ENCODE measurements at places on chromosomes 6 and 20.

DNA sequence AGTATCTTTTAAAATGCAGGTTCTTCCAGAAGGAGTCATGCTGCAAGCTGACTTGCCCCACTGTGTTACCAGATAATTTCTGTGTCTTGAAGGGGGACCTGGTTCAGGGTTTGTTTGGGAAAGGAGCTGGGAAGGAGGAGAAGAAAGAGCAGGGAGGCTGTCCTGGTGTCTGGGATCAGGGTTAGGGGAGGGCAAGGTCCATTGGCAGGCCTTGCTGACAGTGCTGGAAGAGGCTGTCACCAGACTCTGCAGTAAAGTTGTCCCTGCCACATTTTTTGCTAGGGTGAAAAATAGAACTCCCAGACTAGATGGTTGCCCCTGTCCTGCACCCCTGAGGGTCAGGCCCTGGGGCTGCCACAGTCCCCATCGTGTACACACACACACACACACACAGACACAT is 14.9 kb downstream of the GLP1R start:
- DNase-seq = no peak

GRCh38 chr6:40916845-40917244 is 122.2 kb downstream of the UNC5CL start:
- DNase-seq = no peak

DNA sequence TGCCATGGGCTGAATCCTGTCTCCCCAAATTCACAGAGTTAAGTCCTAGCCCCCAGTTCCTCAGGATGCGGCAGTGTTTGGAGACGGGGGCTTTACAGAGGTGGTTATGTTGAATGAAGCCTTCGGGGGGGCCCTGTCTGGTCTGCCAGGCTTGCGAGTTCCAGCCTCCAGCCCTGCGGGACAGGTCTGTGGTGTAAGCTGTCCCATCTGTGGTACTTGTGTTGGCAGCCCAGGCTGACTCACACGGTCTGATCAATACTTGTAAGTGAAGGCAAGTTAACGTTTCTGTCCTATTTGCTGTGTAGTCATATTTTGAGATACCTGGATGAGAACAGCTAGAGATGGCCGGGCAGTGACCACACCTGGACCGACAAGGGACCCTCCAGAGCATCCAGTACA is 51.8 kb upstream of the GPR31 start:
- DNase-seq = no peak

DNA sequence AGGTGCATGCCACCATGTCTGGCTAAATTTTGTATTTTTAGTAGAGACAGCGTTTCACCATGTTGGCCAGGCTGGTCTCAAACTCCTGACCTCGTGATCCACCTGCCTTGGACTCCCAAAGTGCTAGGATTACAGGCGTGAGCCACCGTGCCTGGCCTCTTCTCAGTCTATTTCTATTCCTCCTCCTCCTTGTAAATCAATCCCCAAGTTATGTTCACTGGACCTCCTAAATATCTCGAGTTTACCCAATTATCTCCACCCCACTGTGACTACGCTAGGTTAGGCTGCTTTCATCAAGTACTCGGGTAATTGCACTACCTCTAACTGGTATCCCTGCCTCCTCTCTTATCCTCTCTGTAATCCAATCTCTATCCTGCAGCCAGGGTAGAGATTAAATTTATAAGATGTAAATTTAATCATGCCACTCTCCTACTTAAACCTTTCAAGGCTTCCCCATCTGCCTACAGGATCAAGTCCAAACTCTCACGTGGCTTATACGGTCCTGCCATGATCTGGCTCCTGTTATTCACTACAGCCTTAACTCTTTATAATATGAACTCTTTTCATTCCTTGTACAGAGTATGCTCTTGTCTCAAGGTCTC is 837 bp upstream of the MAD2L1BP start:
- DNase-seq = no peak

DNA sequence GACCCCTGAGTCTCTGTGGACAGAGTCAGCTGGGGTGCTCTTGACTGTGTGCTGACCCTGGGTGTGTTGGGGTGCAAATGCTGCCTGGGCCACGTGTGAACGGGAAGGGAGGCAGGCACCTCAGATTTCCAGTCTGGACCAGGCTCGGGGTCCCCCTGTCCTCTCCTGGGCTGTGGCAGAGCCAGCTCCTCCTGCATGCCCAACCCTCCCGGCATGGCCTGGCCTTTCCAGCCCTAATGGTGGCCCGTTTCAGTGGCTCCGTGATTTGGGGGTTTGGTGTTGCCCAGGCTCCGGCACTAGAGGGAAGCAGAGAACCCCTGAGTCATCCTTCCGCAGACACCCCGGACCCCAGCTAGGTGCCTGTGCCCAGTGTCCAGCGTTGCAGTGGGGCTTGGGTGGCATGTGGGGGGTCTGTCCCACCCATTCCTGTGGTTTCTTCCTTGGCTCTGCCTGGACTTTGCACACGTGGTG is 9.1 kb downstream of the RBM38 start:
- no peak for DNase-seq

DNA sequence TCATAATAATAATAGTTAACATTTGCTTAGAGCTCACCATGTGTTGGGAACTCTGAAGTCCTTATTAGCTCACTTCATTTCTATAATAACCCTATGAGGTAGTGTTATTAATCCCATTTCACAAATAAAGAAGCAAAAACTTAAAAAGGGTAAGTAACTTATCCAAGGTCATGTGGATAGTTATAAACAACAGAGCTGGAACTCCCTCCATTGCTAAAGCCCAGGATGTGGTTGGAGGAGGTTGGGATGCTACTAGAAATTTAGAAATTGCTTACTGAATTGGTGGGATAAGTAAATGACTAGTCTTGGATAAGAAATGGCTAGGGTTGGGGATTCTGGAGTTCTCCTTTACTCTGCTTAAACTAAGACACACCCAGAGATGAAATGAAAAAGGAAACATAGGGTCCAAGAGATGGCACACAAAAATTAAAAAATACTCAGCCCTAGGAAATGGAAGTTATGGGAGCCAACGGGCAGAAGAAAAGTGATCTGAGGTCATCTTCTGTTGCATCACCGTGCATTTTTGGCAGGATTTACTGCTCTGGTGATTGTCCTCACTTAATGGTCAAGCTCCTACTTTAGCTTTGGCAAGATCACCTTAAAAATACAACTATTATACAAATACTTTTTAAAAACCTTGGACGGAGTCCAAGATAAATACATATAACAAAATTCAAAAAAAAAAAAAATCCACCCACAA is 7.7 kb upstream of the CLIC5 start:
- no peak for DNase-seq

GRCh38 chr20:58722877-58723627 is 30.5 kb downstream of the NPEPL1 start:
- no peak for DNase-seq
